ENCODE measurements at places on chromosomes 12 and 14.

GRCh38 chr14:77212943-77213678, 31.5 kb downstream of the TMEM63C start:
- DNase-seq, result no peak

DNA sequence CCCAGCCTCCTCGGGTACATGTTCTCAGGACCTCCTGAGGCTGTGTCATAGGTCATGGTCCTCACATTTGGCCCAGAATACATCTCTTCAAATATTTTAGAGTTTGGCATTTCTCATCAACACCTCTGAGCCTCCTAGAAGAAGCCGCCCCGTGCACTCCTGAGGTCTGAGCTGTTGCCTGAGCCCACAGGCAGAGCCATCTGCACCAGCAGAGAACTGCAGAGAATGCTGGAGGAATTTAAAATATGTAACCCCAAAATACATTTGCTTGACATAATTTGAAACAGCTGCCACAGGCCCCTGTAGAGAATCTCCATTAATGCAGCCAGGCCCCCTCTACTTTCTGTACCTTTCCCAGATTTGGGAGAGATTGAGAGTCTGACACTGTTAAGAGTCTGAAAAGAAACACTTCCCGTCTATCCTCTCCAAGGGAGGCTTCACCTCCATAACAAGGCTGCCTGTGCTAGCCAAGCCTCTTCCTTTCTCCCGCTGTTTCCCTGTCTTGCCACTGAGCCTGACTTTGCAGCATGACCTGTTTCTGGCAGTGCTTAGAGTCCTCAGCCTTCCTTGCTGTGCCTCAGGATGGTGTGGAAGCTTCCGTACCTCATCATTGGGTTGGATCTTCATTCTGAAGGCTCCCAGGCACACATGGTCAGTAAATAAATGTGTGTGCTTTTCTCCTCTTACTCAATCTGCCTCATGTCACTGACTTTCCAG, 95.4 kb upstream of the SFSWAP start:
- no peak for DNase-seq

DNA sequence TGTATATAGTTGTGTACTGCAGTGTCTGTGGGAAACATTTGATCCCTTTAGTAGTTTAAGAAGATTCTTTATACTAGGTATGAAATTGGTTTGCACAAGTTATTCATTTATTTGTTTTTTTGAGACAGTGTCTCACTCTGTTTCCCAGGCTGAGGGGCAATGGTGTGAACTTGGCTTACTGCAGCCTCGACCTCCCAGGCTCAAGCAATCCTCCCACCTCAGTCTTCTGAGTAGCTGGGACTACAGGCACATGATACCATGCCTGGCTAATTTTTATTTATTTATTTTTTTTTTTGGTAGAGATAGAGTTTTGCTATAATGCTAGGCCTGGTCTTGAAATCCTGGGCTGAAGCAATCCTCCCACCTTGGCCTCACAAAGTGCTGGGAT, 209.4 kb downstream of the RASSF9 start:
- no peak for DNase-seq

DNA sequence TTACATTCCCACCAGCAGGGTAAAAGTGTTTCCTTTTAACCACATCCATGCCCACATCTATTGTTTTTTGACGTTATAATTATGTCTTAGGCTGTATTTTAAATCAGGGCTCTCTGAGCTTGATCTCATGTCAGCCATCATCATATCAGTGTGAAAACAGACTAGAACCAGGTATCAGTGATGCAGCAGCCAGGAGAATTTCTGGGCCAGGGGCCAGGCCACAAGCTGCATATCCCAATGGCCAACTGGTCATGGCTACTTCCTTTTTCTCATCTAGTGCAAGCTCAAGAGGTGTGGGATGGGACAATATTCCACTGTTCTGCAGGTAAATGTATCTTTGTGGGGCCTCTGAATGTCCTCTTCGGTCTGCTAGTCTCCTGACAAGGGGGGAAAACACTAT, 125.1 kb downstream of the CRADD start:
- no peak for DNase-seq

DNA sequence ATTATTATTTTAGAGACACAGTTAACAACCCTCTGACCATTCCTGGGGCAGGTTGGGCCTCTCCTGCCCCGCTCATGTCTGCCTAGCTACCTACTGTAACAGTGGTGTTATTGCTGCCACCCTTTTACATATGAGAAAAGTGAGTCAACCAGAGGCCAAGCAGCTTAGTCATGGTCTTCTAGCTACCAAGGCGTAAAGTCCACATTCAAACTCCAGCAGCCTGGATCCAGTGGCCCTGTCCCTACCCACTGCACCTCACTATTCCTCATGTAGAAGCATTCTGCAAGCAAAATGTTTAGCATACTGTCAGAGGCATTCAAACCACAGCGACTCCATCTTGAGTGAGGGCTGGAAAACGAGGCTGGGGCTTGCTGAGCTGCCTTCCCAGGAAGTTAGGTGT, 95.8 kb downstream of the SLC15A4 start:
- DNase-seq, result no peak

- no peak for DNase-seq
Measured at GRCh38 chr12:6058481-6059161, 65.8 kb downstream of the VWF start.

DNA sequence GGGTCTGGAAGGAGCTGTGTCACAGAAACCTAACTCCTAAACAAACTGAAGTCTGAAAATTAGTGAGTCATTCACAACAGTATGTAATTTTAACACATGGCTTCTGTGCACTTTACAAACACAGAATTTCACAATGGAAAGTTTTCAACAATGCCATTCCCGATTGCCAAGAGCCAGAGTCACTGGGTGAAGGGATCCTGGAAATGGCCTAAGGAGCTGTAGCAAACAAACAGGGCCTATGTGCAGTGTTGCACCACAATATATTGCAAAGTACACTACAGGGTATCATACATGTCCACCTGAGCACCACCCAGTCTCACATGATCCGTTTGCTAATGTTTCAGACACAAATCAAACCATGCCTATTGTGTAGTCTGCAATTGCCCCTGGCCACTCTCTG, 184.7 kb upstream of the OTX2 start:
- no peak for DNase-seq

- no peak for DNase-seq
Measured at GRCh38 chr12:129966146-129966995, 62.5 kb upstream of the TMEM132D start.

DNA sequence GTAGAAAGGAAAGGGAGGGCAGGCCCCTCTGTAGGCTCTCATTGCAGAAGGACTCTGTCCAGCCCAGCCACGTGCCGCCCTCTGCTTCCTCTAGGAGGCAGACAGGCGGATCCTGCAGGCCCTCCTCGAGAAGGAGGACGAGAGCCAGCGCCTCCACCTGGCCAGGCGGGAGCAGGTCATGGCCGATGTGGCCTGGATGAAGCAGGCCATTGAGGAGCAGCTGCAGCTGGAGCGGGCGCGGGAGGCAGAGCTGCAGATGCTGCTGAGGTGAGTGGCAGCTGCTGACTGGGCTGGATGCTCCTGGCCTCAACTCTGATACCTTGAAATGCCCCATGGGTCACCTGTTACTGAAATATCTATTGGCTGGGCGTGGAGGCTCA, 10.9 kb downstream of the TCHP start:
- DNase-seq, result no peak

DNA sequence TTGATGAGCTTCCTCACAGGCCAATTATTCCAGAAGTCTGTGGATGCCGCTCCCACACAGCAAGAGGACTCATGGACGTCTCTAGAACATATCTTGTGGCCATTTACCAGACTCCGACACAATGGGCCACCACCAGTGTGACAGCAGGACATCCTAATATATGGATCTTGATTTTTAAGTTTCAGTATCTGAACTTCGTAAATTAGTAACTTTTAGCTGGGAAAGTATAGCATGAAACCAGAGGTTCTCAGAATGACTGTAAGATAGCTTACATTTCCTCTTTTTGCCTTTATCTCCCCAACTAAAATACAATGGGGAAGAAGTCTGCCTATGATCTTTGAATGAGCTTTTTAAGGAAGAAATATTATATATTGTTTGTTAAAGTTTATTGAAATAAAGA, 87.0 kb downstream of the DNAI7 start:
- DNase-seq, result no peak

DNA sequence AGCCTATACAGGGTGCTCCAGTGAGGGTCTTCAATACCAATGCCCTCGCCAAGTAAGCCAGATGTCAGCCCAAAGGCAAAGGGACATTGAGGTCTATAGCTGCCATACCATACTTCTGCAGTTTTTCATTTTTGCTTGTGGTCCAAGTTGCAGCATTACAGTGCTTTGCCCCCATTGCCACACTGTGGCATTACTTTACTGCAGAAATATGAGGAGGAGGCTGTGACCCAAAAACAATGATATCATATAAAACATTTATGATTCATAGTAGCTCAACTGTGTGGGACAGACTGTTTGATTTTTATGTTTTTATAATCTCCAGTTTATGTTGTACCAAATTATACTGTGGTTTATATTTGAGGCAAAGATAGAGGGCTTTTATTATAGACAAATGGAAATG, 64.1 kb downstream of the KIAA0586 start:
- no peak for DNase-seq

DNA sequence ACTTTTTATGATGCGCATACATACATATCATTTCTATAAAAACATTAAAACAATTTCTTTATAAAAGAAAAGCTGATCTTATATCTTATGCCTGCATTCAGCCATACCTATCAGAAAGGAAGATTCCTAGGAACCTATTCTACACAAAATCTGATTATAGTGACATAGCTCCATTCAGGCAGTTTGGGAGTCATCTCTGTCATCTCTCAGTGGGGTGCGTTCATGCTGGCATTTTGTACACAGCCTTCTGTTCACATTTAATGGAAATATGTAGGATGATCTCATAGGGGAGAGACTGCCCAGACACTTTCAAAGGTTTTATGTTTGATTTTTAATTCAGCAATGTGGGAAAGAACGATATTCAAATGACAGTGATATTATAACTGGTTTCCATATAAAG, 52.9 kb downstream of the ATL1 start:
- no peak for DNase-seq

DNA sequence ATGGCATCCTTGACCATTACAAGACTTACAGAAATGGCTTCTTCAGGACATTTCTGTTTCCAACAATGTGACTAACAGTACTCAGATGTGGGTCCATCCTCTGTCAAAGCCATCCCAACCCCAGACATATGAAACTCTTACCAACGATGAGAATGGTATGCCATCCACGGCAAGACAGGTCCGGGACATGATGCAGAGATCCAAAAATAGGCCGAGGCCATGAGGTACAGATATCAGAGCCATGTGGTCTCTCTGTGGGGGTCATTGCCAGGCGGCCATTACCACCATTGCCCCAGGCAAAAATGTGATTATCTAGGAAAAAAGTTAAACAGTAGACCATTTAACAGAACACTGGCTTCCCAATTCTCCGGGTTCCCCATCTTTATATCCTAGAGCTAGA, 27.5 kb downstream of the ZC2HC1C start:
- no peak for DNase-seq

DNA sequence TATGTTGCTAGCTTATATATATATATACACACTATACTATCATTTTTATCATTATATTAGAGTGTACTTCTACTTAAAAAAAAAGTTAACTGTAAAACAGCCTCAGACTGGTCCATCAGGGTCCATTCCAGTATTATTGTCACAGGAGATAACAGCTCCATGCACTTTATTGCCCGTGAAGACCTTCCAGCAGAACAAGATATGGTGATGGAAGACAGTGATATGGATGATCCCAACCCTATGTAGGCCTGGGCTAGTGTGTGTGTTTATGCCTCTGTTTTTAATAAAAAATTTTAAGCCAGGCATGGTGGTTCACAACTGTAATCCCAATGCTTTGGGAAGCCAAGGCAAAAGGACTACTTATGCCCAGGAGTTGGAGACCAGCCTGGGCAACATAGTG, 86.2 kb downstream of the GCH1 start:
- no peak for DNase-seq

DNA sequence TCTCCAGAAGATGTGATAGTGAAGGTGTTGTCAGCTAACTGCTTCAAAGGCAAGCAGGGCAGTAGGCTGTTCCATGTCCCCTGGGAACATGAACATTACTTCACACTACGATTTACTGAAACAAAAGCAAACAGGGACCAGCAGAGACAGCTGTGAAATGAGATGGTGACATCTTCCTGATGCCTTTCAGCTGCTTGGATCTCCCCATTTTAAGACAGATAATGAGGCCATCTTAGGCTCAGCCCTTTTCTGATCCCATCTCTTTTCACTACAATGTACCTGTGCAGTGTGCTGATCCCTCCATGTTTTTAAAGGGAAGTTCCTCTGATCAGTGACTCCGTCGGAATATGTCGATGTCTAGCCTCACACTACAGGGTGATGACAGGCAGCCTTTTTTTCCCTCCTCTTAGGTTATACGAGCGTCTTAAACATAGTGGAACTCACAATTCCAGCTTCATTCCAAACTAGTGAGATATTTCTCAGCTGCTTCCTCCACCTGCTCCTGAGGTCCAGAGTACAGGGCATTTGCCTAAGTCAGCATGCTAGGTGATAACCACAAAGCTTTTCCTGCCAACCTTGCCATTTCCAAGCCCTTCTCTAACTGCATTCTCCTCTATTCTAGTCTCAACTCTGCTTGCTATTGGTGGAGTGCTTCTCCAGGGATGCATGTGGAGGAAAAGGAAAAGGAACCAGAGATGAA, 87.6 kb upstream of the EGLN3 start:
- no peak for DNase-seq

DNA sequence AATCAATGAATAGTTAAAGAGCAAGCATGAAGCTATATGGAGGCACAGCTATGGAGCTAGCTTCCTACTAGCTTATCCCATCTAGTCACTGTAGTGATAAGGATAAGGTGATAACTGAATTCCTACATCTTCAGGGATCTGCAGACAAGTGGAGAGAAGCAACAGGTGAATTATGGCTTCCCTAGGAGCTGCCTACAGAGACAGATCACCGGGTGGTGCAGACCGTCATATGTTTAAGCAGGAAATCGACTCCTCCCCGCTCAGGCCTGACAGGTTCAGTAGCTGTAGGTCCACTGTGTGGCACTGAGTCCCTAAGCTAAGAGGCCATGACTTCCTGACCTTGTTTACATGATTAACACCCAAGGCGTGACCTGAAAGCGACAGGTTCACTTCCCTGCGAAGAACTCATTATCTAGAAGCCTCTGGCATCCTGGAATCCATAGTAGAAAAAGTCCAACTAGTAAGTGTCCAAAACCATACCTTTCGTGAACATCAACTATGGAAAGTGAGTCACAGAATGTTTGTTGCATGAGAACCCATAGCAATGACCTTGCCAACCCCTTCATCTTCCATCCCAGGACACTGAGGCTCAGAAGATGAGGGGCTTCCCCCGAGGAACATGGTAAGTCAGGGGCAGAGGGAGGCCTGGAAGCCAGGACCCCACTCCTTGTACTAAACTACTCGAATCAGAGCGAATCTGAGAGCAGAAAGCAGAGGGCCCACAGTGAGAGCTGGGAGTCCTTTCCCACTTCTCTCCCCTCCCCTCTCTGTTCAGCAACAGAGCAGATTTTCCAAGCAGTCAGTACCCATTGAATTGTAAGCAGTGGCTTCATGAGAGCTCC, 75.4 kb upstream of the CCND2 start:
- no peak for DNase-seq

DNA sequence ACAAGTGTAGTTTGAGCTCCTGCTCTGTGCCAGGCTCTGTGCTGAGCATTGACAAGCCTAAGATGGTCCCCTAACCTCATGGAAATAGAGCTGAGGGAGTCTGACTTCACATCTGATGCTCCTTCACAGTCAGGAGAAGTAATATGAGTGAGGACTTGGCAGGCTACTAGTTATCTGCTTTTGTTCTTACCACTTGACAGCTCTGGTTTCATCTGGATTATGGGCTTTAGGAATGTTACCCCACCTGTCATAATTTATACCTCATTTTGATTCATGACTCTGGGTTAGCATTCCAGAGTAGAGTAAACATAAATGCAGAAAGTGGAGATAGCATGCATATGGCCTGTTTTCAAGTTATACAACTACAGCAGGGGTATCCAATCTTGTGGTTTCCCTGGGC, 40.5 kb downstream of the ATP6V1D start:
- DNase-seq, result no peak

Measured in stimulated activated naive CD4-positive, alpha-beta T cell (primary cell).